CD4-positive, alpha-beta T cell treated with Interleukin-4 for 4 hours (primary cell): ENCODE measurements at places on chromosomes 5 and 9.

- no peak for DNase-seq
Measured at GRCh38 chr5:143135832-143136551, 267.5 kb downstream of the NR3C1 start.

- no peak for DNase-seq
Measured at GRCh38 chr5:119878712-119879111, 249.4 kb downstream of the FAM170A start.

GRCh38 chr5:76790632-76791290 is 28.1 kb upstream of the F2RL1 start:
- DNase-seq, result peak; percentile 30

- DNase-seq, result no peak
Measured at GRCh38 chr9:129761293-129761900, 8.6 kb upstream of the PTGES start.

DNA sequence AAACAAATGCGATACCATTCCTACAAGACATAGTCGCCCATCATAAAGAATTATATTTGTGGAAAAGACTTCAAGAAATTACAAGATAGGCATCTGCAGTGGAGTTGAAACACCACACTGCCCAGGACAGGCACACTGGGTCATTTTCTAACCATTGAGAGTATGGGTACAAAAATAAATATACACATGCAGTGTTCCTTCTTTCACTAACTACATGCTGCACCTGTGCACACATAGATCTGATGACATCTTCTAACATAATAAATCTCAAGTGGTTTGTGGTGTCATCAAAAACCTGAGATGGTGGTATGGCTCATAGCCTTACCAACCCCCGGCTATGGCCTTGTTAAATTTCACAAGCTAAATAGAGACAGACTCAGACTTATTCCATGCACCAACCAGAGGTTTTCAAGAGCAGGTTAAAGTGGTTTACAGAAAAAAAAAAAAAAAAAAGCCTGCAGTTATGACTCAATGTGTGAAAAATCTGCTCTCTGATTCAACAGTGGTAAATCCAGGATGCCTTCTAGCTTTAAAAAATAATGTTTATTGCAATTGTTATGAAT is 12.4 kb upstream of the NFIB start:
- DNase-seq, result peak; percentile 10

GRCh38 chr5:132457371-132458225 is 33.0 kb downstream of the IRF1 start:
- DNase-seq, result peak; percentile 71

DNA sequence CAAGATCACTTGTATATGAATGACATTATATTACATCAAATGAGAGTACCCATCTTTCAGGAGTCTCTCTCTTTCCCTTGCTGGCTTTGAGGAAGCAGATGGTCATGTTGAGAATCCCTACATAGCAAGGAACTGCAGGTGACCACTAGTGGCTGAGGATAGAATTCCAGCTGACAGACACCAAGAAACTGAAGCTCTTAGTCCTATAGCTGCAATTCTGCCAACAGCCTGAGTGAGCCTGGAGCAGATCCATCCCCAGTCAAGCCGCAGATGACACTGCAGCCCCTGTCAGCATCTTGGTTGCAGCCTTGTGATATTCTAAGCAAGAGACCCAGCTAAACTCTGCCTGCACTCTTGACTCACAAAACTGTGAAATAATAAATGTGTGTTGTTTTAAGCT is 531.5 kb downstream of the CSNK1G3 start:
- DNase-seq, result no peak
